CD4-positive, alpha-beta T cell treated with Interleukin-21 for 1 hour (primary cell): ENCODE measurements at places on chromosomes 3 and 15.

DNA sequence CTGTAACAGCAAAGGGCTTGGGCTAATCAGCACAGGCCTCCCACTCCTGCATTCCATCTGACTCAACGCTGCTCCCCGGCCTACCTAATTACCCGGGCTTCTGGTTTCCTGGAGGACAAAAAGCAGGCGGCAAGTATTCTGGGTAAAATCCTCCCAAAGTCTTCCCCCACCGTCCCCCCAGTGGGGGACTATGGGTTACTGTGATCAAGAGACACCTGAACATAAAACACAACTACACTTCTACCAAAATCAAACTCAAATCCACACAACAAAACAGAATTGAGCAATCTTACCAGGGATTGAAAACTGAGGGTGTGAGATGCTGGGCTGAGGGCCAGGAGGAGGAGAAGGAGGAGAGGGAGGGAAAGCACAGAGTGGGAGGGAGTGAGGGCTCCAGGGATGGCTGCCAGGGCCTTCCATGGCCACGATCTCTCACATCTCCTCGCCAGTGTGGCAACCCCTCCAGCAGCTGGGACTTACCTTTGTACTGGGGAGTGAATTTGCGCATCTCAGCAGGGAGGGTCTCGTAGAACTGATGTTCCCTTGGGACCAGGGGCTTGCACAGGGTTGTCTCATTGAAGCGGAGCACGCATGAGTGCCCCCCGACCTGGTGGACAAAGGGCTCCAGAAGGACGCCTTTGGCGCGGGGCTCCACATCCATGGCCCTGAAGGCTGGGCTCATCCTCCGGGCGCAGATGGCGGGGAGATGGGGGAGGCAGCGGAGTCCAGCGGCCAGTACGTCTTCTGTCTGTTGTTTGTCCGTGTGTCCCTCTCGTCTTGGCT, 9.1 kb upstream of the NCKIPSD start:
- DNase-seq = no peak

DNA sequence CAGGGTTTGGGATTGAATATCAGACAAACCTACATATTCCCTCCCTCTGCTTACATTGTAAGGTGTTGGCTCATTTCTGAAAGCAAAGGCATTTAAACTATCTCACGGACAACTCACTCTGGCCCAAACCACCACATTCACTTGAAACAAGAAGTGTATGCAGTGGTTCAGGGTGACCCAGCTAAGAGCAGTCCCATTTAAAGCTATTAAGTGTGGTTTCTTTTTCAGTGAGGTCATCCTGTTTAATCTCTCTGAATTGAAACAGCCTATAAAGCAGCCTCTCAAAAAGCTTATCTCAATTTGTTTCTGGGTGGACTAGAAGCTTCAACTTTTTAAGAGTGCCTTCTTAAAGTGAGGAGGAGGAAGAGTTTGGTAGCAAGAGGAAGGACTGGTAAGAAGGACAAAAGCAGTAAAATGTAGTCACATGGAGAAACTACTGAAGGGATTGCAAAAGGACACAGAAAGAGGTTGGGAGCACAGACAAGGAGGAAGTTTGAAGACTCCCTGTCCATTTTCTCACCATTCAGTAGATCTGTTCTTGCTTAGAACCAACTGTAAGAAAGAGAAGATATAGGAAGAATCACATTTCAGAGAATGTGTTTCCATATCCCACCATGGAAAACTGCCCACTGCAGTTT, 151.6 kb downstream of the TMCO5A start:
- DNase-seq = no peak

GRCh38 chr3:11029948-11030347, 37.4 kb downstream of the SLC6A1 start:
- no peak for DNase-seq

GRCh38 chr3:123818921-123819429, 65.2 kb downstream of the MYLK start:
- DNase-seq = no peak

- DNase-seq = no peak
Observed at GRCh38 chr3:180383332-180384020, 218.5 kb upstream of the TTC14 start.

GRCh38 chr3:9226326-9226725, 23.1 kb downstream of the SRGAP3 start:
- no peak for DNase-seq

DNA sequence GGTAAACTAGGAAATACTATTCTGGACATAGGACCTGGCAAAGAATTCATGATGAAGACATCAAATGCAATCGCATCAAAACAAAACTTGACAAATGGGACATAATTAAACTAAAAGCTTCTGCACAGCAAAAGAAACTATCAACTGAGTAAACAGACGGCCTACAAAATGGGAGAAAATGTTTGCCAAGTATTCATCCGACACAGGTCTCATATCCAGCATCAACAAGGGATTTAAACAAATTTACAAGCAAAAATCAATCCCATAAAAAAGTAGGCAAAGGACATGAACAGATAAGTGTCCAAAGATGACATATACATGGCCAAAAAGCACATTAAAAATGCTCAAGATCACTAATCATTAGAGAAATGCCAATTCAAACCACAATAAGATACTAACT, 1088.9 kb downstream of the NAALADL2 start:
- DNase-seq = no peak

GRCh38 chr15:49809894-49810609, 189.2 kb downstream of the DTWD1 start:
- no peak for DNase-seq

DNA sequence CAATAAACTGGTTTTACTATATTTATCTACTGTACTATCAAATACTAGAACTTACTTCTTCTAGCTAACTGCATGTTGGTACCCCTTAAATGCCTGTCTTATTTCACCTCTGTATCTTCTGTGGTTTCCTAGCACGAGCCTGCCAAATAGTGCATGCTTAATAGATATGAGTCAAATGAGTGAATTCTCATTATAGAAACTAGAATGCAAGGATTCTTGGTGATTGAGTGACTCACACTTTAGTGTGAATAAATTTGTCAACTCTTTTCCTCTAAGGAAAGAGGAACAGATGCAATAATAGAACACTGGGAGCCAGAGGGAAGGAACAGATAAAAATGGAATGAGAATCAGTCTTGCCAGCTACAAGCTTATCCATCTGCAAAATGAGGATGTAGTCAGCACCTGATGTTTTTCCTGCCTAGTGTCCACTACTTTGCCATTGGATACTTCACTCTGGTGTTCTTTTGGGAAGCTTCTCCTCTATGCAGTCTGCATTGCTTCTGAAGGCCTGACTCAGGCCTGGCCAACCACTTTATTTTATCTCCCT, 189.1 kb upstream of the CADPS start:
- DNase-seq = no peak

- no peak for DNase-seq
Observed at GRCh38 chr3:187044867-187045552, 94.3 kb downstream of the RPL39L start.

DNA sequence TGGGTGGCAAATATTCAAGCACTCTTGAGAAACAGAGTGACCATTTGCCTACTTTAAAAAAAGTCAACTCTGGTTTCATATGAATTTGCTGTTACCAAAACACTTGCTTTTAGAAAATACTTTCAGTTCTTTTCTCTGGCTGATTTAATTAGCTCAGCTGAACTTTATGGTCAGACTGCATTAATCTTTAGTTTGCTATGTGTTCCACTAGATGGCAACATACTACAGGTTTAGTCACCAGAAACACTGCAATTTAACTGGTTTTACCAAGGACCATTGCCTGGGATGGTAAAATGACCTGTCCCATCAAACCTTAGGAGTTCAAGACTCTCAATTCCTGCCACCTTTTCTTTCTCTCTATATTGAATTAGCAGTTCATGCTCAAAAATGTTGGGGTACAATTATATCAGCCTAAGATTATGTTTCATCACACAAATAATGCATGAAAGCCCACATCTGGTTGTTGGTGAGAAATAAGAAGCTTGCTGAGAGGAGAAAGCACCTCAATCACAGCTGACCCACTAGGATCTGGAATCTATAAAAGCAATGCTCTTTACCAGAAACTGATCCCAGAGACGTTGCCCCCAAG, 14.2 kb downstream of the EIF4E3 start:
- DNase-seq = peak; percentile 70

GRCh38 chr3:100966807-100967206, 26.4 kb downstream of the ABI3BP start:
- DNase-seq = no peak

DNA sequence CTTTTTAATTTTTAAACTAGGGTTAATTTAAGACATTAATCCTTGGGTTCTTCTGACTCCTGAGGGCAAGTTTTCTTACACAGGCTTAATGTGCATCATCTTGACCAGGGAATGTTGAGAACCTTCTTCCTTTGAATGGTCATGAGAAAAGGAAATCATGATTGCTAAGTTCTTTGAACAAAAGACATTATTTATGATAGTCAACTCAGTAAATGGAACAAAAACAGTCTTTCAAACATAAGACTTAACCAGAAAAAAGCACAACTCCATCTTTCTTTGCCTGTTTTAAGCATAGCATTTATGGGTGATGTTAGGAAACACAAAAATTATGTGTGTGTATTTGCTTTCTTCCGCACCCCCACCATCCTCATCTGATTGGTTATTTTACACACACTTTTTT, 5.4 kb downstream of the TLNRD1 start:
- DNase-seq = no peak

DNA sequence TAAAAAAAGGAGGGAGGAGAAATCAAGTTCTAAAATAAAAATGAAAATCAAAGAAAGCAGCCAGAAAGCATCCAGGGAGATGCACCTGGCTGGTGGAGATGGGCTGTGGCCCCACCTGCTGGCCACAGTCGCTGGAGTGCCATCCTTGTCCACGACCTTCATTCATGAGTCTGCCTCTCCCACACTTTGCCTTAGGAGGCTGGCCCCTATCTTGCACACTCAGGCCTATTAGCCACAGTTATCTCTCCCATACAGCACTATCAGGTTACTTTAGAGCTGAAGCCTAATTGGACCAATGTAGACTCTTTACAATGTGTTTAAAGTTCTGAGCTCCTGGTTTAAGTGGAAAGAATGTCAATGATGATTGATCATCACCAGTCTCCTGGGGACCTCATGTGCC, 392.0 kb upstream of the RORA start:
- DNase-seq = no peak

DNA sequence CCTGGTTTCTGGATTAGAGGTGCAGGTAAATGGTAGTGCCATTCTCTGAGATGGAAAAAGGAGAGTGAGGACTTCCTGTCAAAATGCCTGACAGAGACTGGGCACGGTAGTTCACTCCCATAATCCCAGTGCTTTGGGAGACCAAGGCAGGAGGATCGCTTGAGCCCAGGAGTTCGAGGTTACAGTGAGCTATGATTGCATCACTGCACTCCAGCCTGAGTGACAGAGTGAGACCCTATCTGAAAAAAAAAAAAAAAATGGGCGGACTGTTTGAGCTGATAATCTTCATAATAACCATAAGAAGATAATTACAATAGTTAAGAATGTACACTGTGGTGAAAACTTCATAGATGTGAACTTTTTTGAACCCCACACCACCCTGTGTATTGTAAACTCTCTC, 44.2 kb downstream of the HRH1 start:
- DNase-seq = no peak

GRCh38 chr3:16337856-16338540, 73.0 kb downstream of the OXNAD1 start:
- peak; percentile 69 for DNase-seq

DNA sequence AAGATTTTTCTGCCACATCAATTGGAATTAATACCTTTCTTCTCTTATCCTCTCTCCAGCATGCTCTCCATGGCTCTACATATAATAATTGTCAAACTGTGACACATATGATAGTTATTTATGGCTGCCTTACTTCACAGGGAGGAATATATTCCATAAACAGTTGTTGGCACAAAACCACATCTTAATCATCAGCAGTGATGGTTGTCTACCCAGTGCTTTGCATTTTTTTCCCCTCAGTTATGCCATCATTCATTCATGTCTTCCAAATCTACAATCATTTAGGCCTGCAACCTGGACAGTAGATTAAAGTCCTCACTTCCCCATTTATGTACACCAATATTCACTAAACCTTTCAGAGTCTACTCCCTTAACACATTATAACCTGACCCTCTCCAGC, 107.7 kb downstream of the THRB start:
- no peak for DNase-seq

GRCh38 chr3:29454161-29454611, 173.3 kb downstream of the RBMS3 start:
- no peak for DNase-seq

GRCh38 chr3:66762916-66763693, 235.0 kb upstream of the KBTBD8 start:
- DNase-seq = no peak

- no peak for DNase-seq
Observed at GRCh38 chr3:177516158-177517011, 319.1 kb upstream of the TBL1XR1 start.

GRCh38 chr3:14633819-14634424, 17.6 kb upstream of the CCDC174 start:
- peak; percentile 61 for DNase-seq

GRCh38 chr3:187741403-187742350, 3.6 kb downstream of the BCL6 start:
- DNase-seq = peak; percentile 82

DNA sequence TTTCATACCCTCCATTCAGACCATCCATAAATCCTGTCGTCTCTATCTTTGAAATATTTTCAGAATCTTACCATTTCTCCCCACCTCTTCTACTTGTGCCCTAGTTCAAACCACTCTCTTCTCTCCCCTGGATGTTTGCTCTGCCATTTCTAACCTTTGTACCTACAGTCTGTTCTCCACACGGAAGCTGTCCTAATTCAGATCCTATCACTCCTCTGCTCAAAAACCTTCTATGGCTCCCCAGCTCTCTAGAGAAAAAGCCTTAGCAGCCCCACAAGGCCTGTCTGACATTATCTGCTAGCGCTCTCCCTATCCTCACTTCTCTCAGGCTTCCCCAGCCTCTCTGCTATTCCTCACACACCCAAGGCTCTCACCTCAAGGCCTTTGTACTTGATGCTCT, 4.5 kb upstream of the SEMA5B start:
- no peak for DNase-seq

GRCh38 chr3:59733041-59733809, 683.4 kb upstream of the CFAP20DC start:
- DNase-seq = no peak

DNA sequence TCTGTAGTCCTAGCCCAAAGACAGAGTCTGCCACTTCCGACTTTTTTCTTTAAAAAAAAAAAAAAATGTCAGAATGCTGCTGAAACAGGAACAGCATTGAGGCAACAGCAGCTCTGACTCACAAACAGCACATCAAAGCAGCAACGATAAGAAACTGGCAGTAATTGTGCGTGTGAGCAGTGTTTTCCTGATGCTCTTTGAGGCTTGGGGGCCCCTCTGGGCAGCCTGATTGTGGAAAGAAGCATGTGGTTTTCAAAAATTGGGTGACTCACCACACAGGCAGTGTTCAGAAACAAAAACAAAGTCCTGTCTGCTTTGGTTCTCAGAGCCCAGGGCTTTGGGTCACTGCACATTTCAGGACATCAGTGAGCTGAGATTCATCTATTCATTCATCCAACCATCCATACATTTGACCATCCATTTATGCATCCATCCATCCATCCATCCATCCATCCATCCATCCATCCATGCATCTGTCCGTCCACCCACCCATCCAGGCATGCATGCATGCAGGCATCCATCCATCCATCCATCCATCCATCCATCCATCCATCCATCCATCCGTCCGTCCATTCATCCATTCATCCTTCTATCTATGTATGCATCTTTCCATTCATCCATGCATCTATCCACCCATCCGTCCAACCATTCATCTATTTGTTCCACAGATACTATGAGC, 308.4 kb downstream of the RPLP1 start:
- DNase-seq = peak; percentile 84
